ENCODE measurements at places on chromosomes 3 and 15.

GRCh38 chr15:101641894-101642293 is 10.3 kb downstream of the TM2D3 start:
- DNase-seq: no peak

- DNase-seq: no peak
Observed at GRCh38 chr3:124802702-124803101, 72.5 kb downstream of the UMPS start.

- DNase-seq: no peak
Observed at GRCh38 chr3:195761123-195761566, 40.4 kb downstream of the MUC20 start.

DNA sequence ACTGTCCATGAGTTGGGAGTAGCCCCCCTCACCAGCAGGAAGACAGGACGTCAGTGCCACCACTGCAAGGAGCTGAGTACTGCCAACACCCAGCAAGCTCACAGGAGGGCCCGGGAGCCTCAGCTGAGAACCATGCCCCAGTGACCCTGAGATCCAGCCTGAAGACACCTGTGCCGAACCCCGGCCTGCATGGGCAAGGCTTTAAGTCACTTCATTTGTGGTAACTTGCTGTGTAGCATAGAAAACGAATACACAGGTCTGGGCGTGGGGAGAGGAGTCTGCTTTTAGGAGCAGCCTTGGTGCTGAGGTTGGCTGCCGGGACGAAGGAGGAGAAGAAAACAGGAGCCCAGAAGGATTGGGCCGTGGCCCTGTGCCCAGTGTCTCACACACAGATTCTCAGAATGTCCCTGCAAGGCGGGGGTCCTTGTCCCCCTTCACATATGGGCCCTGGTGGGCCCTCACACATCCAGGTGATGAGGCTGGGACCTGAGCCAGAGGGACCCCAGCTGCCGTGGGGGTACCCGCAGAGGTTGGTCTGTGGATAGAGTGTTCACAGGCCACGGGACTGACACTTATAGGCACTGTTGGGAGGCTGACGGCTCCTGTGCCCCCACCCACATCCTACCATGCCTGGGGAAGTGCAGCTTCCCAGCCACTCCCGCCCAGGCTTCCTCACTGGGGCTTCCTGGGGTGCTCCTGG is 85.3 kb downstream of the PLXNA1 start:
- no peak for DNase-seq

- no peak for DNase-seq
Observed at GRCh38 chr15:93452537-93453211, 363.7 kb upstream of the RGMA start.

DNA sequence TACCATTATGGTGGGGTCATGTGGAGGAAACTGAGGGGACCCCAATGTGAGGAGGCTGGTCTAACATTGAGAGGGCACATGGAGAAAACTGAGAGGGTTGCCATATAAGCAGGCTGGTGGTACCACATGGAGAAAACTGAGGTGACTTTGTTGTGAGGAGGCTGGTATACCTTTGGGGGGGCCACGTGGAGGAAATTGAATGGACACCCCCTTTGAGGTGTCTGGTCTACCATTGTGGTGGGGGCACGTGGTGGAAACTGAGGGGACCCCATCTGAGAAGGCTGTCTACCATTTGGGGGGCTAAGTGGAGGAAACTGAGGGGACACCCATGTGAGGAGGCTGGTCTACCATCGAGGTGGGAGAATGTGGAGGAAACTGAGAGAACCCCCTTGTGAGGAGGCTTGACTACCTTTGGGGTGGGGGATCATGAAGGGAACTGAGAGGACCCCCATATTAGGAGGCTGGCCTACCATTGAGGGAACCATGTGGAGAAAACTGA is 163.8 kb downstream of the FBLN2 start:
- DNase-seq: no peak

GRCh38 chr3:129185783-129186182 is 2.1 kb upstream of the CNBP start:
- DNase-seq: no peak

DNA sequence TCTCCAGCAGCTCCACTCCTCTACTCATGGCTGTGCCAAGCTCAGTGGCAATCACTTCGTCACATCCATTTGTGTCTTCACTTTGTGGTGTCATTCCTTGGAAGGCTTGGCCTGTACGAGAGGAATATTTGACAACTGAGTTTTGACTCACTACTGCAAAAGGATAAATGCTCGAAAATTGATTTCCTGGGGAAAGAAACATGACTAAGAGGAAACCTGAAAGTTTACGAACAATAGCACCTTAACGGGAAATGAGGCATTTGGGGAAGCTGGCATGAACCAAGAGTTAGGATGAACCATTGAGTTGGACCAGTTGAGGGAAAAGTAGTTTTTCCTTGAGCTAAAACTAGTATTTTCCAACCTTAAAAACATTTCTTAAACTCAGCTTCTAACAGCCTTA is 74.2 kb upstream of the ABHD17C start:
- DNase-seq: no peak

DNA sequence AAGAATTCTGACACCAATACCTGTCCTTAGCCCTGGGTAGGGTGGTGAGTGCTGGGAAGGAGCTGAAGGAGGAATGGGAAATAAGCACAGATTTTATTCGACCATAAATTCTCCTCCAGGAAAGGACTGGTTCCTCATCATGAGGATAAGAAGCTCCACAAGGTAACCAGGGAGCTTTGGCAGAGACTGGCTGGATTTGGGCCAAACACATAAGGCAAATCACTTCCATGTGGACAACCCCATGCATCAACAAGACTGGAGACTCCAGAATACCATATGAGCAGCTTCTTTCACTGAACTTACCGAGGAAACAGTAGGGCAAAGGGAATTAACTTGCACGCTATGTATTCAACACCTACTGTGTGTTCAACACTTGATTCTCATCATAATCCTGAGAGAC is 312.5 kb downstream of the NTRK3 start:
- no peak for DNase-seq

DNA sequence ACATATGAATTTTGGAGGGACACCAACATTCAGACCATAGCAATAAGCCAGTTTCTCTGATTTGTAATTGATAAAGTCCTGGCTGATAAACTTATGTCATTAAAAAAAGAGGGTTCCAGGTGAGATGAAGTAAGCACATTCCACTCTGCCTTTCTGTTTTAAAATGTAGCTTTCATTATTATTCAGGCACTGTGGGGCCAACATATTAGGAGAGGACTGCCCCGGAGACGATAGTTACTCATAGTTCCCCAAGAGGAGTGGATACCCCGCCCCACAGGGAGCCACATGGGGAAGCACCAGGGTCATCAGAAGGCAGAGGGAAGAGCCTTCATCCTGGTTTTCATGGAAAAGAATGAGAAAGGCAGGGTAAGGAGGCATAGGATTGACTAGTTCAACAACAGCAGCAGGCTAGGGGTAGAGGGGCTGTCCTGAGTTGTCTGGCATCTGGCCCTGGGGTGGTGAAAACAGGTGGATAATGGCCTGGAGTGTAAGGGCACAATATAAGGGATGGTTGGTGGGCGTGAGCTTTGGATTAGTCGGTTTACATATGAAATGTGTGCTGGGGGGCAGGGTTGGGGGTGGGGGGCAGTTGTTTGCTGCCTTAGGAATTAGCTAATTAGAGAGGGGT is 78.7 kb upstream of the PROK2 start:
- DNase-seq: no peak

- DNase-seq: no peak
Observed at GRCh38 chr15:36769098-36769497, 189.7 kb downstream of the CDIN1 start.

DNA sequence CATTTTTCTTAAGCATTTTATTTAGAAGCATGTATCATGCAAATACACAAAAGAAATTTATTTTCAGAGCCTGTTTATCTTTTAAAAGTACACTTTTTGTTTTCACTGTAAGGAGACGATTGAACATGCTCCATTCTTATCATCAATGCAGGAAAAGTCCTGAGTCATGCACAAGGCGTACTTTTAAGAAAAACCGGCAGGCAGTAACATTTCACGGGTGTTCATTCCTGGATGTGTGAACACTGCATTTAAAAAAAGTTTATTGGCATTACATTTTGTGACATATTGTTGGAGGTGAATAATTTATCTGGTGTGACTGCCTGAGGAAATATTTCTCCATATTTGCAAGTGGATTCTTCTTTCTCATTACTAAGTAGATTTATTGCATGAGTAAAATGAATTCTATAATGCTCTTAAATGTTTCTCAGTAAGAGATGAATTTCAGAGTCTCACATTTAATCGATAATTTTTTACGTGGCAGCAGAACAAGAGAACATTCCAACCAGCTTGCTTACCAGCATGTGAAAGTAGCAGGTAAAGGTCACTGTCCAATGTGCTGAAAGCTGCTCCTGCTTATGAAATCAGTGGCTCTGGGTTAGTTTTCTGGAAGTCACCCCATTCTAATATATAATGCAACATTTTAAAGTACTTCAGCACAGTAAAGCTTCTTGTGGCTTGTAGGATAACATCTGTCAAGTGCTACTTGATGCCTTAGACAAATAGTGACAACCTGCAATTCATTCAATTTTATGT is 87.0 kb downstream of the SV2B start:
- no peak for DNase-seq

- DNase-seq: no peak
Observed at GRCh38 chr3:170689296-170689829, 103.5 kb upstream of the SLC7A14 start.

- DNase-seq: no peak
Observed at GRCh38 chr3:136858381-136858780, 3.6 kb upstream of the NCK1 start.

- DNase-seq: no peak
Observed at GRCh38 chr15:38090223-38090622, 155.8 kb downstream of the TMCO5A start.

DNA sequence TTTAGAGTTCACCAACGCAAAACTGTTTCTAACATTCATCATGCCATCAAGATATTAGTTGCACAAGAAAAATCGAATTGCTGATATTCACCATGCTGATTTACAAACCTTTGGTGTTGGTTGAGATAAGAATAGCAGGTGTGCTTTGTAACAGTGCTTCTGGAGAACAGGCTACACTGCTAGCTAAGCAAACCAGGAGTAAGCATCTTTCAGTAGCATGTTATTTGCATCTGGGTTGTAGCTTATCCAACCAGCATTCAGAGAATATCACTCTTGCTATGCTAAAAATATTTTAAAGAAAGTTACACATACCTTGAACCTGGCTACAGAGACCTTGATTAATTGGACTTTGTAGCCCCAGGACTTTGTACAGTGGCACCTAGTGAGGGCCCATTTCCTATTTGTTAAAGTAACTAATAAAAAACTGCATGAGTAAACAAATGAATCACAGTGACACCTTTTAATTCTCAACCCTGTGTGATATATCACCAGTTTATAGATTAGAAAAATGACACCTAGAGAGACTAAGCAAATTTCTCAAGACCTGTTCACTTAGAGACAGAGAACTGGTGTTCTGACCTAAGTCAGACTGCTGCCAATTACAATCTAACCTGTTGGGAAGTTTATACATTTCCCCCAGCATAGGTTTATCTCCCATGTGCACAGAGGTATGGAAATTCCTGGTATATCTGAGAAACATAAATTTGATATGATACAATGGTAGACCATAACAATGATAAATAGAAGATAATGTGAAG is 435.5 kb upstream of the TGFBR2 start:
- no peak for DNase-seq

DNA sequence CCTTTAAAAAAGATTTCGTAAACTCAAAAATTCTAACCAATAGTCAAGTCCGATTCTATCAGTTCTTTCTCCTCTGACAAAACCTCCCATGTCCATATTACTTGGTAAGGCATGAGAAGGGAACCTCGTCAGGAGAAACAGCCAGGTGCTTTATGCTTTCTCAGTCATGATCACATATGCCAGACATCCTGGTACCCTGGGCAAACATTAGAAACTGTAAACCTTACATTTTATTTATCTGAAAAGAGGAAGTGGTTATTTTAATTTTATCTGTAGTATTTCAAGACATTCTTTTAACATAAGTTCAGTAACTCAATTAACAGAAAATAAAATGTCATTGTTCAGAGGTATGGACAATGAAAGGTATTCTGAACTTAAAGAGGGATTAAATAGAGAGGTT is 474.8 kb upstream of the GBE1 start:
- DNase-seq: no peak

DNA sequence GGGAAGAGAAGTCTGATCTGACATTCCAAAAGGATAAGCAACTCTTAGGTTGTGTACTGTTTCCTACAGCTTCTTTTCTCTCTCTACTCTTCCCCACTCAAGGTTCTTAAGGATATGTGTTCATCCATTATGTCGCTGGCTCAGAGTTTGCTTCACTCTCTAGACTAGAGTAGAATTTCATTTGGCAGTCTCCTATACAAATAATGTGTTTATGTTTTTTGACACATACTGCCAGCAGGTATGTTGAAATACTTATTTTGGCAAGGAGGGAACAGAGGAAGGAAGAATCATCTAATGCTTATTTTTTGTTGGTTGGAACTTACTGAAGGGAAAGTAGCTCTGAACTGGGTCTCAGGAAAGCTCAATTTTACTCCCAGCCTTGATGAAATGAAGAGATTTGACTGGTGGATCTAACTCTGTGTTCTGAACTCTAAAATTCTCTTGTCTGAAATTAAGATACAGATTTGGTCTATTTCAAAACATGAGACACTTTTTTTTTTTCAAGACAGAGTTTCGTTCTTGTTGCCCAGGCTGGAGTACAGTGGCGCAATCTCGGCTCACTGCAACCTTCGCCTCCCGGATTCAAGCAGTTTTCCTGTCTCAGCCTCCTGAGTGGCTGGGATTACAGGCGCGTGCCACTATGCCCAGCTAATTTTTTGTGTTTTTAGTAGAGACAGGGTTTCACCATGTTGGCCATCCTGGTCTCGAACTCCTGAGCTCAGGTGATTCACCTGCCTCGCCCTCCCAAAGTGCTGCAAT is 7.6 kb upstream of the EMC3 start:
- DNase-seq: no peak

- DNase-seq: no peak
Observed at GRCh38 chr3:196666001-196666867, 26.7 kb downstream of the NRROS start.

DNA sequence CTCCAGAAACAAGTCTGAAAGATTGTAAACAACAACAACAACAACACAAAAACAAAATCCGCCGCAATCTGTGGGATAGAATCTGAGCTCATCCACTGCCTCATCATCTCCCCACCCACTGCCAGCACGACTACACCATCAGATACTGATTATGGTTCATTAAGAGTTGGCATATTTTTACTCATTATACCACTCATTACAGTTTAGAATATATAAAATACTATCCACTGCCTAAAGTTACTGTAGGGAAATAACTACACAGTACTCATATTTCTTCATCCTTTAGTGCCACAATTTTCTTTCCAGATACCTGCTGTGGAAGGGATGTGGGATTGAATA is 152.5 kb upstream of the PEX5L start:
- DNase-seq: no peak

DNA sequence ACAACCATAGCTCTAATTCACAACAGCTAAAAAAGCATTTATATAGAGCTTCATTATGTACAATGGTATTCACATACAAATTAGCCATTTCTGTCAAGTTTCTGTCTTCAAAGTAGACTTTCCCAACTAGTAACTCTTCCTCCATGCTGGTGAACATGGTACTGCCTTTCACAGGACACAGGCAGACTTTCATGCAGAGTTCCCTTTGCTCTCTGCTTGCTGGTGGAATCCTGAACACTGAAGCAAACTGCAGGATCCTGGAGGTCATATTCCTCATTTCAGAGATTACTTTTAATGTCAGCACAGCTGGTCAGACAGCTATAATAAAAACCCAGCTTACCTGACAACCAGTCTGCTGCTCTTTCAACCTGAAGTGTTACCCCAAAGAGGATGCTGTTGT is 53.6 kb downstream of the TASOR start:
- no peak for DNase-seq
